Mesenteric fat pad (tissue), 1 donor: ENCODE measurements at places on chromosomes 2 and 18.

DNA sequence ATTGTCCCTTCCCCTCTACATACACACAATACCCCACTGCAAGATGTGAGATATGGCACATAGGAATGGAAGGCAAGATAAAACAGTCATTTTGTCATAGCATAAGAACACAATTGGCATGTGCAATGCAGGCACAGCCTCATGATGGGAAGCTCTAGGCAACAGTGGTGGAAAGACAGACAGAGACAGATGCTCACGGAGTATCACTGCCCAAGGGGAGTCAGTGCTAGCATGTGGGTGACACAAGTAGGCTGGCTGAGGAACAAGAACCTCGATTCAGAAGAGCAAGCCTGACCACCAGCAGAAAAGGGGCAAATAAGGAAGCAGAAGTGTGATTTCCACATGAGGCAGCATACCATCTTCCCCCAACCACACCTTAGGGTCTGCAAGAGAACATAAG lies 323.6 kb downstream of the PAX3 start:
- DNase-seq, result no peak

GRCh38 chr2:7523481-7524120 lies 606.4 kb downstream of the RNF144A start:
- DNase-seq, result no peak

- no peak for DNase-seq
Measured at GRCh38 chr2:220510668-220511067, 883.2 kb downstream of the SLC4A3 start.

GRCh38 chr2:51997571-51997970 lies 965.6 kb upstream of the NRXN1 start:
- no peak for DNase-seq

GRCh38 chr18:74069178-74070050 lies 78.2 kb downstream of the FBXO15 start:
- no peak for DNase-seq

DNA sequence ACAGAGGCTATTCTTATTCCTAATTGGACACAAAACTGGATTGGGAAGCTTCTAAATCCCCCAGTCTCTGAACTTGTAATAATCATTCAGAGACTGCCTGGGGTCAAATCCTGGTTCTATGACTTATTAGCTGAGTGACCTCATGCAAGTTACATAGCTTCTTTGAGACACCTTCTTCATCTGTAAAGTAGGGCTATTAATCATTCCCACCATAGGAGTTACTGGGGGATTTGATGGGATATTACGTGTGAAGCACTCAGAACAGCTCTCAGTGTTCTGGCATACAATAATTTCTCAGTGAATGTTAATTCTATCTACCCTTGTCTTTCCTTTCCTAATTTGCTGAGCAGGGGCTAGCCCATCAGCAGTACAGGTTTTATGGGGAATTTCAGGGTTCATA lies 256.7 kb upstream of the TNP1 start:
- no peak for DNase-seq
